Pulmonary artery endothelial cell (primary cell): ENCODE measurements at places on chromosomes 16 and 17. TPM values are rescaled to one million over a fixed set of nuclear protein-coding genes. Genes with fewer than 3 reads are reported as not detected.

The OGFOD3 gene
- 32.4 and 36.7 TPM in 2 replicates for total RNA-seq

The GNGT2 gene
- total RNA-seq, result 0.86 and 1.3 TPM in 2 replicates

The OGFOD1 gene
- 87.0 and 152 TPM in 2 replicates for total RNA-seq

The CD300E gene
- not detected in 2 replicates for total RNA-seq

The C1QTNF8 gene
- total RNA-seq, result not detected in 2 replicates

The SHCBP1 gene
- 26.8 and 57.3 TPM in 2 replicates for total RNA-seq

The NPIPB2 gene
- 0.40 and 1.8 TPM in 2 replicates for total RNA-seq

The CCL13 gene
- not detected in 2 replicates for total RNA-seq

The SYT17 gene
- 0.49 and 0.59 TPM in 2 replicates for total RNA-seq

The ARMC5 gene
- total RNA-seq, result 12.6 and 15.6 TPM in 2 replicates

The KCNJ18 gene
- total RNA-seq, result not detected in 2 replicates

The MCRIP1 gene
- 95.8 and 149 TPM in 2 replicates for total RNA-seq

The TBC1D3I gene
- total RNA-seq, result 0.14 TPM in 1 of 2 replicates, not detected in the other

The EPN3 gene
- total RNA-seq, result 0.04 and 0.07 TPM in 2 replicates

The USP43 gene
- total RNA-seq, result 0.04 and 0.07 TPM in 2 replicates

The KCNJ12 gene
- 0.81 and 3.3 TPM in 2 replicates for total RNA-seq

The TBC1D3C gene
- total RNA-seq, result 0.39 TPM in 1 of 2 replicates, not detected in the other

The ZNF594 gene
- total RNA-seq, result 2.0 and 4.9 TPM in 2 replicates

The OSGIN1 gene
- total RNA-seq, result 1.7 and 2.8 TPM in 2 replicates

The HIC1 gene
- 34.6 and 35.1 TPM in 2 replicates for total RNA-seq

The PRR35 gene
- not detected in 2 replicates for total RNA-seq

The CACNG1 gene
- not detected in 2 replicates for total RNA-seq

The MAF gene
- 0.32 and 0.40 TPM in 2 replicates for total RNA-seq

The RCVRN gene
- not detected in 2 replicates for total RNA-seq

The SALL1 gene
- total RNA-seq, result 0.88 TPM in 1 of 2 replicates, not detected in the other
